ENCODE measurements at places on chromosomes 7 and 10.

DNA sequence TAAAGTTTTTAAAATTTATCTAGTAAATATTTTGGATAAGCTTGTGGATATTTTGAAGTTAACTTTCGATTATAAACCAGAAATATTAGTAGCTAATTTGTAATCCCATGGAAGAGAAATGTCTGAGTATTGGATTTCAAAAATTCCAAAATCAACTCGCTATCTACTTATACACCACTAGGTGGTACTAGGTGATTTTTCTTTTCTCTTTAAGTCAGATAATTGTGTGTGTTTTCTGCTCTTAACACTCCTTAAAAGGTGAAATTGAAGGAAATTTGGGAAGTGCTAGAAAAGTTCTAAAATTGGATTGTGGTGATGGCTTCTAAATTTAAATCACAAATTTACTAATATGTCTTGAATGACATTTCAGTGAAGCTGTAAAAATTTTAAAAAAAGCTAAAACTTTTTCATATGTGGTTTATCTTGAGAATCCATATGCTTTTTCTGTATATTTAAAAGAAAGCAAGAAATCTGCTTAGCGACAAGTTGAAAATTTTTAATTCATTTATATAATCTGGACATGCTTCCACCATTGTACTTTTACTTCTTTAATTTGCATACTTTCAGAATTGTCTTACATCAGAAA lies 90.2 kb downstream of the IPMK start:
- no peak for DNase-seq

DNA sequence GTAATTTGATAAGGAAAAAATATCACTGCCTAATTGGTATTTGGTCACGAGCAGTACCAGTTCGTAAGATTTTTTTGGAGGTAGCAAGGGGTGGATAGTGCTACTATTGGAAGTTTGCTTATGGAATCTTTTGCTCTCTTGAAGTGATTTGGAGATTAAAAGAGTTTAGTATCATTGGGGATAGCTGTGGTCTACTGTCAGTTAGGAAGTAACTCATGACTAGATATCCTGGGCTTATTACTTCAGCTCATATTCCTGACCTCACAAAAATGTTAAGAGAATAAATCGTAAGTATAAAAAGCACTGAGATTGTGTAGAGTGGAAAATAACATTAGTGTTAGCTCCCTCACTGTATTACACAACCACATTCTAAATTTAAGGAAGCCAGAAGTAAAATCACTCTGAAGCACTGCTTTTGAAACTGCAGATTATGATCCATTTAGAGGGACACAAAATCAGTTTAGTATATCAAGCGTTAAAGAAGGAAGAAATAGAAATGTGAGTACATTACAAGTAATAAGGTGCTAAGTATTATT lies 22.6 kb downstream of the SGPL1 start:
- DNase-seq, result no peak

DNA sequence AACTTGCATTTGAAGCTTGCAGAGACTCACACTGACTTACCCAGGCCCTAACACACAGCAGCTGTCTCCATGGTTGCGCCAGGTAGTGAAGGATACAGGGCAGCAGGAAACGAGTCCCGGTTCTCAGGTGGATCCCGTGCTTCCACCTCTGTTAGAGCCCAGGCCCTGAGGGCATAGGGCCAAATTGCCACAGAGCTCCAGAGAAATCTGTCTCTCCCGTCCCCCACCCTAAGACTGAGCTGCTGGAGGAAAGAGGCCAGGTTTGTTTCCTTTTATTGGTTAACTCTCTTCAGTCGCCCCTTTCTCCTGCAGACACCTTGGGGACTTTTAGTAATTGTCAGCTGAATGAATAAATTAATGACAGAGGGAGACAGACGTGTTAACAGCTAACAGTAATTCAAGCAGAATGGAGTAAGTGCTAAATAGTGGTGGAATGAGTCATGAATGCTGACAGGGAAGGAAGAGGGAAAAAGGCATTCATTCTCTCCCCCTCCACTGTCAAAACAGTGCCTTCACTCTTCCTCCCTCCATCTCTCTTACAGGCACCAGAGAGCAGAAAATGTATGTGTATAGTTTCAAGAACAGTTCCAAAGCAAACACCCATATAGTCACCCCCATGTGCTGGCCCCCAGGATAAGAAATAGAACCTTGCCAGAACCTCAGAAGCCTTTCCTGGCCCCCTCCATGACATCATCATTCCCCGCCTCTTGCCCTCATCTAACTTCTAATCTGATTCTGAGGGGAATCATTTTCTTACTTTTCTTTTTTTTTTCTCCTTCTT lies 16.8 kb upstream of the DLG5 start:
- peak; percentile 86 for DNase-seq

DNA sequence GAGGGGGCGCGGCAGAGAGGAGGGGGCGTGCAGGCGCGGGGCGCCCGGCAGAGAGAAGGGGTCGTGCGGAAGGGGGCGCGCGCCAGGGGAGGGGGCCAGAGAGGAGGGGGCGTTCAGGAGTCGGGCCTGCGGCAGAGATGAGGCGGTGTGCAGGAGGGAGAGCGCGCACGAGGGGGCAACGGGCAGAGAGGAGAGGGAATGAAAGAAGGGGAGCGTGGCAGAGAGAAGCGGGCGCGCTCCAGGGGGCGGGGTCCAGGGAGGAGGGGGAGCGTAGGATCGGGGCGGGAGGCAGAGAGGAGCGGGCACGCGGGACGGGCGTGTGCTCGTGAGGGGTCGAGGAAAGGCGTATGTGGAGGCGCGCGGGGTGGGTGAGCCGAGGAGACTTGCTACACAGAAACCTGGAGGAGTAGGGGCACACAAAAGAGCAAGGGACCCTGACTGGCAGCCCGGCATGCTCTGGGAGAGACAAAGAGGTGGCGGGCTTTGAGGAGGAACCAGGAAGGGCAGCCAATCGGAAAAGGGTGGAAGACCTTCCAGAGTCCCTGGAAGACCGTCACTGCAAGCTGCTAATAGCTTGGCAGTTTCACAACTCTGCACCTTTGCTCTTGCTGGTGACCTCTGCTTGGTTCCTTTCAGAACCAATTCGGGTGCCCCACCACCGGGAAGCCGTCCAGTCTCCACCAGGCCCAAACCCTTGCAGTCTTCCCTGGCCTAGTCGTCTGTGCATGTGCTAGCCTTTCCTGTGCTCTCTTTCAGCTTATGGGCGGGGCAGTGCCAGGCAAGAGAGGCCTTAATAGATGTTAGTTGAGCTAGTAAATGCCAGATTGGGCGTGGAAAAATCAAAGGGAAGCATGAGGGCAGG lies 639 bp downstream of the DYDC2 start:
- DNase-seq, result no peak

DNA sequence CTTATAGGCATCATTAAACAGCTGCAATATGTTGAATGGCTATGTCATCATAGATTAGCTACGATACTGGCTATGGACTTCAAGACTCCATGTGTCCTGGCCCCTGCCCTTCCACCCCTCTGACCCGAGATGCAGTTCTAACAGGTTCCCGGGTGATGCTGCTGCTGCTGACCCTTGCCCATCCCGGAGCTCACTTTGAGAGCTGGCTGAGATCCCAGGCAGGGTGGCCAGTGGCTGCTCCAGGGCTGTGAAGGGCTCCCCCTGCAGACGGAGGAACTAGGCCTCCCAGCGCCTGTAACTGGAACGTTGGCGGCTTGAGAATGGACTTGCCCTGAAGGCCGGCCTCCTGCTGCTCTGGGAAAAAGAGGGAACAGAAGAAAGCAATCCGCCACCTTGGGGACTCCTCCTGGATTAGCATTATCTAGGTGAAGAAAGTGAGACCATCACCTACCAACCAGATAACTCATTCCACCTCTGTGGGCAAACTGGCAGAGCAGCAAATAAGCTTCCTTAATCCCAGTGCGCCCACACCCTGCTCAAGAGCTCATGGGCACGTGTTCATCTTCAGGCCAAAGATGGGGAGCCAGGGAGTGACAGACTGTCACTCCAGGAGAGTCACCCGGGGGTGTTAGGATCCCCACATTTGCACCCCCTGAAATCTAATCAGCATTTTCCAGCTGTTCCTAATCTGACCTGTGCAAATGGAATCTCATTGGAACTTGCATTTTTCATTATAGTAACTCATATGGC lies 56.8 kb downstream of the PARP12 start:
- no peak for DNase-seq

DNA sequence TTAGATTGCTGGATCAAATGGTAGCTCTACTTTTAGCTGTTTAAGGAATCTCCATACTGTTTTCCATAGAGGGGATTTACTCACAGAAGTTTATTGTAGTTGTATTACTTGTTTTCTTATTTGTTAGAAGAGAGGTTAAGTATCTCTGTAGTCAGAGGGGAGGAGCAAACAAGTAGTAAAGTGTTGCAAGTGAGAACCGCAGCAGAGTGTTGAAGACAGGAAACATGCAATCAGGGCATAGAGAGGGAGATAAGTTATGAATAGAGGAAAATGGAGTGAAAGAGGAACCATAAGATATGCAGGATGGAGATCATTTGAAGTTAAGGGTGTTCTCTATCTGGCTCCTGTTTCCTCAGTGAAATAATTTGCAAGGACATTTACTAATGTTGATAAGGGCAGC lies 331.4 kb upstream of the TMEM229A start:
- no peak for DNase-seq

DNA sequence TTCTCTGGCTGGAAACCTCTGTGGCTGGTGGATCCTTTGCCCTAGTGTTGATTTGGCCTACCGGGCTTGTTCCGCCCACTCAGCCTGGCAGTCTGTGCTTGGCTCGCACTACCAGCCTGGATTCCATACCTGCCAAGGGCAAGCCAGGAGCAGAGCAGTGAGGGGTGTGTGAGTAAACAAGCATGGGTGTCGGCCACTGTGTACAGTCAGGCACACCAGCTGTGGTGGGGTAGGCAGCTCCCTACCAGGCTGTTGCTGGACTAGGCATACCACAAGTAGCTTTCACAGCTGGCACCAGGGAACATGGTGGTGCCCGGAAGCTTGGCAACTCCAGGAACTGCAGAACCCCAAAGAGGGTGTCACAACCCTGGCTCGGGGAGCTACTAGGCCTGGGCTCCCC lies 942.9 kb upstream of the LRRN3 start:
- DNase-seq, result no peak

DNA sequence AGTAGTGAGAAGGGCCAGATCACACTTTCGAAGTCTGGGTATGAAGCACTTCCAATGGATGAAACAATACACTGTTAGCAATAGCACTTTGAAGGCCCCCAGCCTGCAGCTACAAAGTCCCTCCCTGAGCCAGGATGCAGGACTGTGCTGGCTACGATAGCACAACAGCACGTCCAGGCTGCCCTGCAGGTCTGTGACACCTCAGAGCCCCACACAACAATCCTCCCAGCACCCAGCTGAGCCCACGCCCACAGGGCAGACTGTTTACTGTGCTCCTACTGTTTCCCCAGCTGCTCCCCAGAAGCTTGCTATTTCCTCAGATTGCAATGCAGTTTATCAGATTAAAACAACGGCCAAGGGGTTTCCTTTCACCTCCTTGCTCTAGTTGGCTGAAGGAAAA lies 71.4 kb downstream of the HTR5A start:
- no peak for DNase-seq

DNA sequence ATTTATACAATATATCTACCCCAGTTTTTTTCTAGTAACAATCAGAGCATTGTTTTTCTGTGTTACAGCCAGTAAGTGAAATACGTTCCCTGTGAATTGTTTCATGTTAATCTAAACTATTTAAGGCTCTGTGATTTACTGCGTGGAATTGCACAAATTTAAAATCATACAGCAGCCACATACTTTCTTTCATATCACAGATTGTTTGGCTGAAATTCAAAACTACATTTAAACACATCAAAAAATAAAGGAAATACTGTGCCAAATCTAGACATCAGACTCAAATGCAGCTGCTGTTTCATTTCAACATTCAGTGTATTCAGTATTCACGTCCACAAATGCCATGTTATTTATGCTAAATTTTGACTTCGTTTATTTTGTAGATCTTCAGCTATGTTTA lies 242.6 kb upstream of the HGF start:
- DNase-seq, result no peak

- DNase-seq, result no peak
Measured at GRCh38 chr7:87231258-87231657, 11.7 kb upstream of the TMEM243 start.

GRCh38 chr10:114743521-114744231 lies 77.9 kb upstream of the FHIP2A start:
- DNase-seq, result no peak

- no peak for DNase-seq
Measured at GRCh38 chr7:56218510-56218909, 102.3 kb upstream of the NUPR2 start.

- DNase-seq, result no peak
Measured at GRCh38 chr10:132064771-132065437, 842 bp upstream of the JAKMIP3 start.

- DNase-seq, result no peak
Measured at GRCh38 chr7:112495156-112495788, 14.5 kb downstream of the LSMEM1 start.

DNA sequence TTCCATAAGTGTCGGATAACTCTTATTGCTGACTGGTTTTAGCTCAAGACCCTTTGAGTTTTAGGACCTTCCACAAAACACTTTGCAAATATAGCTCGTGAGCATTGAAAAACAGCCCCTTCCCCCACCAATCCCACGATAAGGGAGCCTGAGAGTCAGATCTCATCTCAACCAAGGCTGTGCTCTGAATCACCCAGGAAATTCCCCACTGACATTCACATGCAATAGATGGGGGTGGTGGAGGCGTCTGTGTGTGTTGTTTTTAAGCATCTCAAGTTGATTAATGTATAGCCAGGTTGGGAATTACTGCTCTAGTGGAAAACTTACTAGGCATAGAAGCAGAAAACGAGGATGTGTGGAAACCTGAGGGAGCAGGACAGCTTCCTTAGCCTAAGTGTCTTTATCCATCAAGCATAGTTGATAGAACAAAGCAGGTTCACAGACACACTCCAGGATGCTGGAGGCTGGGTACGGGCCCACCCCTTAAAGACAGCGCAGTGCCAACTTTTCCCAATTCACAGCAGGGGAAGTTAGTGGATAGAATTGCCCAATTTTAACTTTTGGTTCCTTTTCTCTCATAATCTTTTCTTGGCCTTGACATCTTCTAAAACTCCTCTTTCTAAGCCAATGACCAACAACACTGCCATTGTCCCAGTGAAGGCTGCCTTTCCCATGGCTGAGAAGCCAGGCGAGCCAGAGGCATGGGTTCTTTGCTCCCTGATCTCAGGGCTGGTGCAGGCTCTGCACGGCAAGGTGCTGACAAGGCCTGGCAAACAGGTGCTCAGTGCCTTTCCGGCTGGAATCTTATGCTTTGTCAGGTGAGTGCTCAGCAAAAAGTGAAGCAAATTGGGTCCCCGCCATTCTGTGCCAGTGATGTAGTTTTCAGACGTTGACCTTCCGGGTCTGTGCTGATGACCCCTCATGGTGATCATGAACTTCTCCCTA lies 98.5 kb upstream of the INSIG1 start:
- no peak for DNase-seq

- DNase-seq, result no peak
Measured at GRCh38 chr7:8605221-8605620, 171.8 kb downstream of the NXPH1 start.

DNA sequence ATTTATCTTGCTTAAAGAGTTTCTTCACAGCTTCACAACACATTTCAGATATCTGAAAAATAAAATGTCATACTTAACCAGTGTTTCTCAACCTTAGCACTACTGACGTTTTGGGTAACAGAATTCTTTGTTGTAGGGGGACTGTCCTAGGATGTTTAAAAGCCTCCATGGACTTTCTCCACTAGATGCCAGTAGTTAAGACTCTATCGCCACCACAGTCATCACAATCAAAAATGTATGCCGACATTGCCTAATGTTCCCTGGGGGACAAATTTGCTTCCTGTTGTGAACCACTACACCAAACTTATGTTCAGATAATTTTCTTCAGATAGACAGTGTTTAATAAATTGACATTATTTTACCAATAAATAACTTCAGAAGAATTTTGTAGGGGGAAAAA lies 13.4 kb downstream of the NOC3L start:
- no peak for DNase-seq

GRCh38 chr7:105648561-105649401 lies 67.5 kb upstream of the EFCAB10 start:
- DNase-seq, result no peak

- DNase-seq, result no peak
Measured at GRCh38 chr10:110893559-110894179, 21.9 kb downstream of the PDCD4 start.

All from foreskin keratinocyte (primary cell).